ENCODE measurements at places on chromosomes 13 and 19. TPM values are rescaled to one million over a fixed set of nuclear protein-coding genes. Genes with fewer than 3 reads are reported as not detected.

The FBXO17 gene
- total RNA-seq, result 5.7 TPM

GRCh38 chr13:101452519-101453485, at the start of gene ITGBL1:
Gene ITGBL1, plus strand, starts transcription at chr13:101452675. Its CDS starts 159 bp downstream, at chr13:101452834.
- no peaks in the 10 kb centered on the region for H3K27me3 ChIP-seq
- H3K4me3 ChIP-seq, result peak within 1 kb of the TSS; percentile 51
- peak within 1 kb of the TSS; percentile 36 for H3K27ac ChIP-seq
- H3K4me1 ChIP-seq, result no peaks in the 10 kb centered on the region
- H3K36me3 ChIP-seq, result no peaks in the 10 kb centered on the region

The CDC42EP5 gene
- total RNA-seq, result 15.2 TPM

DNA sequence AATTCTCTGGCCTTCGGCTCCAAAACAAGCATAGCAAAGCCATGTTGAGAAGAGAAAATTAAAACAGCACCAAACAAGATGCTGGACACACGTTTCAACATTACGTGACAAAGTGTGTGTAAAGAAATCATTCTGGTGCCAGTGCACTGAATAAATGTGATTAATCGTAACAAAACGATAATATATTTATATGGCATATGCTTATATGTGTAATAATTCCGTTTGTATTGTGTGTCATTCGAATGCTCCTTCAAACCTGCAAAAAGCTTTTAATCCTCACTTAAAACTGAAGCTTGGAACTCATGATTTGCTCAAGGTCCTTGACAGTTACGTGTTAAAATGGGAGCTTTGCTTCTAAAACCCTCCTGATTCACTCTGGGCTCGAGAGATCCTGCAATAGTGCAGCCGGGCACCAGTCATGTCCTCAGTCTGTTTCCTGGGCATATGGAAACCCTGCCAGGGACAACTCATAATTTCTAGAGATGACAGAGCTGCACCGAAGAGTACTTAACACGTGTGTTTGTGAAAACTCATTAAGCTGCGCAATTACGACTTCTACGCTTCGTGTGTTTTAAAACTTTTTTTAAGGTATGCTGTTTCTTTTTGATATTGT, 731 bp upstream of the AKAP8L start:
- peak overlapping the region; percentile 50 for H3K27ac ChIP-seq
- DNase-seq, result no peak
- H3K4me3 ChIP-seq, result peak overlapping the region; percentile 39
- H3K4me1 ChIP-seq, result no peaks in the 10 kb centered on the region
- no peaks in the 10 kb centered on the region for H3K27me3 ChIP-seq

- no peak for DNase-seq
- H3K4me3 ChIP-seq, result no peak overlapping the region
- no peak overlapping the region for H3K27ac ChIP-seq
- H3K4me1 ChIP-seq, result no peaks in the 10 kb centered on the region
- H3K36me3 ChIP-seq, result no peaks in the 10 kb centered on the region
- H3K27me3 ChIP-seq, result no peaks in the 10 kb centered on the region
Observed at GRCh38 chr13:105902396-105902795, 633.1 kb downstream of the EFNB2 start.

The FGF22 gene
- total RNA-seq, result 0.35 TPM

The ADGRE1 gene
- total RNA-seq, result not detected

GRCh38 chr13:51721496-51721895, 82.5 kb downstream of the DHRS12 start:
- DNase-seq, result no peak
- H3K27ac ChIP-seq, result peak overlapping the region; percentile 50
- H3K4me3 ChIP-seq, result no peak overlapping the region
- no peaks in the 10 kb centered on the region for H3K36me3 ChIP-seq
- H3K27me3 ChIP-seq, result no peaks in the 10 kb centered on the region
- no peaks in the 10 kb centered on the region for H3K4me1 ChIP-seq

GRCh38 chr13:39321574-39321973, 281.4 kb downstream of the LHFPL6 start:
- H3K27me3 ChIP-seq, result no peaks in the 10 kb centered on the region
- H3K27ac ChIP-seq, result no peak overlapping the region
- DNase-seq, result peak; percentile 64
- H3K4me1 ChIP-seq, result no peaks in the 10 kb centered on the region

- peak overlapping the region; percentile 97 for H3K27ac ChIP-seq
- no peaks in the 10 kb centered on the region for H3K27me3 ChIP-seq
- peaks cover 92% of the 10 kb centered on the region for H3K4me1 ChIP-seq
- peak; percentile 97 for DNase-seq
- no peaks in the 10 kb centered on the region for H3K36me3 ChIP-seq
Observed at GRCh38 chr19:13053761-13054625, 48.7 kb downstream of the LYL1 start.

- no peaks in the 10 kb centered on the region for H3K27me3 ChIP-seq
- no peak overlapping the region for H3K27ac ChIP-seq
- H3K4me1 ChIP-seq, result no peaks in the 10 kb centered on the region
- H3K4me3 ChIP-seq, result no peak overlapping the region
Observed at GRCh38 chr13:41077475-41077874, 16.2 kb downstream of the WBP4 start.

GRCh38 chr19:39084732-39085080, 538 bp downstream of the ACP7 start:
- peaks cover 16% of the 10 kb centered on the region for H3K4me1 ChIP-seq
- H3K4me3 ChIP-seq, result no peak overlapping the region

GRCh38 chr19:19537075-19538048, 703 bp upstream of the CILP2 start:
- no peak overlapping the region for H3K27ac ChIP-seq
- H3K36me3 ChIP-seq, result no peaks in the 10 kb centered on the region
- H3K4me1 ChIP-seq, result no peaks in the 10 kb centered on the region
- no peak for DNase-seq
- H3K27me3 ChIP-seq, result peaks cover 11% of the 10 kb centered on the region

The NOVA2 gene
- 1.5 TPM for total RNA-seq

DNA sequence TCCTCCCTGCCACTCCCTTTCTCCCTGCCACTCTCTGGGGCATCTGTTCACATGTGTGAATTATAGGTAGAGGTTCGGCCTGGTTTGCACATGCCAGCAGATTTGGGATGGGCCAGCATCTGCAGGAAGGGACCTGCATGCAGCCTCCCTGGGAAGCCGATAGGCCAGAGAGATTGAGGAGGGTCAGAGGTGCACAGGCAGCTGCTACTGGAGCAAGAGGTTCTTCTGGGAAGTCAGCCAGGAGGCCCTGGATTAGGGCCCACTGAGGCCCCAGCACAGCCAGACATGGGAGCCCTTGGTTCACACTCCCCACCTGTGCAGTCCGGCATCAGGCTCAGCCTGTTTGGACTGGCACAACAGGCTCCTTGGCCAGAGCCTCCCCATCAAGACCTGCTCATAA, 12.1 kb downstream of the TUBA3C start:
- no peaks in the 10 kb centered on the region for H3K36me3 ChIP-seq
- no peaks in the 10 kb centered on the region for H3K27me3 ChIP-seq
- H3K27ac ChIP-seq, result no peak overlapping the region
- DNase-seq, result no peak
- no peaks in the 10 kb centered on the region for H3K4me1 ChIP-seq

Measured in right atrium auricular region (tissue), 2 donors.